Immature natural killer cell (primary cell): ENCODE measurements at places on chromosomes 2 and 18. TPM values are rescaled to one million over a fixed set of nuclear protein-coding genes. Genes with fewer than 3 reads are reported as not detected.

Gene HEATR5B
- polyA plus RNA-seq = 6.5 TPM

Gene DSC2
- not detected for polyA plus RNA-seq

Gene PLCD4
- polyA plus RNA-seq = not detected

GRCh38 chr2:15511686-15512085 is 49.4 kb downstream of the NBAS start:
- DNase-seq = no peak

DNA sequence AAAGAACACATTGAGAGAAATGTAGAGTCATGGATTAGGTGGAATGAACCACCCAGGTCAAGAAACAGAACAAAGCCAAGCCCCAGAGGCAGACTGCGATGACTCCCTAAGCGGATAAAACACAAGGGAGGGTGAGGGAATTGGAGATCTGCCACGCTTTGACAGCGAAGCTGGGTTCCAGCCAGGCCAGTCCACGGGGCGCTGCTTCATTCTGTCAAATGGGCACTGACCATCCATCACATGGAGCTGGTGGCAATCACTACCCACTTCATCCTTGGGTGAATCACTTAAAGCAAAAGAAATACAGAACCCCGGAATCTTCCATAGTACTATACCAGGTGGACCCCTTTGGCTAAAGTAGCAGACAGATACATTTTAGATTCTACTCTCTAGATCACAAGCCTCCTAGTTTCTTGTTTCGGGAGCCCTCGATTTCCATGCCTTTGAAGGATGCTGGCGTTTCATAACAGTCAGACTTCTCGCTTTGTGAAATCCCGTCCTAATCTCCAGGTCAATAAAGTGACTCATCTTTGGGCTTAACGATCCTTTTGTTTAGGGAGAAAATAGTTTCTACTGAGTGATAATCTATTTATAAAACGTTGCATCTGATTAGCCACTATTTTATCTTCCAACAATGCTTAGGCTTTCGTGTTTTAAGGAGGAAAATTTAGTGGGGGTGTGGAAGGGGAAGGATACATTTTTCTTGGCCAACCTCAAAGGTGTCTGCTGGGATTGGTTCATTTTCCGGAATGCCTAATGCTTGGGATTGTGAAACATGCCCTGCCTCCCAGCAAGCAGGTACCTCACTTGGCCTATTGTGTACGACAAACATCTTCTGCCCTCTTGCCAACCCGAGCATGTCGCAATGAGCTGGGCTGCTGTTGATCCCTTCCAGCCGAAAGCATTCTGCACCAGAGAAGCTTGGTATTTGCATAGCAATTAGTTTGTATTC is 44.1 kb upstream of the HDAC4 start:
- no peak for DNase-seq

DNA sequence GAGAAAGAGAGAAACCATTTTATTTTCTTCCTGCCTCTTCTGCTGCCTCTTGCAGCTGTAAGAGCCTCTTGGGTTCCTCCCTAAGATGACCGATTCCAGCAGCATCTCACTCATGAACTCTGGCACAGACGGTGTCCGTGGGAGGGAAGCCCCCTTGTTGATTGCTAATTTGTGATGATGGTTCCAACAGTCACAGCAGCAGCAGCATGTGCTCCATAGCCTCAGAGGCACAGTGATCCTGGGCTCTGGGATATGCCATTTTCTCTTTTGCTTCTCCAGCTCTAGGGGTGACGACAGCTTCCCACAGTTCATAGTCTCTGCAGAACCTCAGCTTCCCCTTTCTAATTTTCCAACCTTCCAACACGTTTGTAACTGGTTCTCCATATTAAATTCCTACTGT is 324.2 kb upstream of the HS6ST1 start:
- no peak for DNase-seq

Gene SLC9A4
- polyA plus RNA-seq = not detected

Gene ALLC
- not detected for polyA plus RNA-seq
